Hypothalamus (tissue), 51 donors: ENCODE measurements at places on chromosomes 1 and 21.
A peak's percentile ranks its signal among the peaks of the same experiment; 100 is the strongest.

- DNase-seq: no peak
Observed at GRCh38 chr1:36888811-36889477, 145.4 kb downstream of the GRIK3 start.

- no peak for DNase-seq
Observed at GRCh38 chr1:10398278-10398733, 558 bp upstream of the PGD start.

- DNase-seq: no peak
Observed at GRCh38 chr21:35072960-35073359, 23.9 kb upstream of the RUNX1 start.

DNA sequence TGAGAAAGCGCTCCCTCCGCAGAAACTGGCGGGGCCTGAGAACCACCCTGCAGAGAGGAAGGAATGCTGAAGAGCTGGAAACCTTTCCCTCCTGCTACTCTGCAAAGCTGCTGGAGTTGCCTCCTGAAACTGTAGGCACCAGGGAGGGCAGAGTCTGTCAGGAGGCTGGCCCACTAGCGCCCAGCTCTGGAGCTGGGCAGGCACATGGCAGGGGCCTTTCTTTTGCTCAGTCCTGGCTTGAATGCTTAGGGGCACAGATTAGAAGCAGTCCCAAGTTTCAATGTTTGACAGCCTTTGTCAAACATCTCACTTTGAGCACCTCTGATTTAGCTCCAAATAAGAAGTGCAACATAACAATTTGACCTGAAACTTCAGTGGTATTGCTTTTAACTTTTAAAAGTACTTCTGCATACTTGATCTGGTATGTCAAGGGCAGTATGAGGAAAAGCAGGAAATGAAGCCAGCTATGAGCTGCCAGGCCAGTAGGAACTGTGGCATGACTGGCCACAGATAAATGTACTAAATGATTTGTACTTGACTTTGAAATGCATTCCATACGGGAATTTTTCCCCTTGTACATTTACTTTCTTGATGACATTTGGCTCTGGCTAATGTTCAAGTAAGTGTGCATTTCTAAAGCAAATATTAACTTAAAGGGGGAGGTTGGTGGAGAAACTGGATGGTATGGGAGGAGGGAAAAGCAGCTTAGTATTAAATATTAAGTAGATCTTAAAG, 7.2 kb downstream of the C1orf116 start:
- DNase-seq: no peak

DNA sequence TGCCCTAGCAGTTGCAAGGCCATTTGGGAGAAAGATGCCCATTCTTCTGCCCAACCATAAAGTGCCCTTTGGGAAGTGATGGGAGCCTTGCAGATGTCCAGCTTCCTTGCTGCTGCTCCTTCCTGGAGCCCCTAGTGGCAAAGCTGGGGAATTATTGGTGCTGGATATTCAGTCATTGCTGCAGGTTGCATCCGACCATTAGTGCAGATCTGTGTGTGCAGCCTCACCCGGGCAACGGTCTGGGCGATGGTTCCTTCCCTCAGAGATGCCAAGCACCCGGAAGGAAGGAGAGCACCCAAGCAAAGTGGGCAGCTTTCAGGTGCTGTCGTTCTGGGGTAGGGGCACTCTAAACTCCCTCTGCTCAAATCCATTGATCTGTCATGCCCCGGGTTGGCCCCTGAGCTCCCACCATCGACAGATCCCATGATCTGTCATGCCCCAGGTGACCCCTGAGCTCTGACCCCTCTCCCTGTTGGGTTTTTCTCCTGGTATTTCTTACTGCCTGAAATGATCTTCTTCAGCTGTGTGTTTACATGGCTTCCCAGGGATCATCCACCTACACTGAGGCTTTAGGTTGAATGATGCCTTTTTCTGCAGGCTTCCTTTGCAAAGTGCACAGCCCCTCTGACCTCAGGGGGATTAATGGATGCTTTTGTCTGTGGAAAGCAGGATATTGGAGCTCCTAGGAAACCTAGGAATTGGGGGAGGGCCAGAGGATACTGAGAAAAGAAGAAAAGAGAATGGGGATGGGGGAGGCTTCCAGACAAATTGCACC, 467.5 kb downstream of the PTPRU start:
- peak; percentile 5 for DNase-seq

DNA sequence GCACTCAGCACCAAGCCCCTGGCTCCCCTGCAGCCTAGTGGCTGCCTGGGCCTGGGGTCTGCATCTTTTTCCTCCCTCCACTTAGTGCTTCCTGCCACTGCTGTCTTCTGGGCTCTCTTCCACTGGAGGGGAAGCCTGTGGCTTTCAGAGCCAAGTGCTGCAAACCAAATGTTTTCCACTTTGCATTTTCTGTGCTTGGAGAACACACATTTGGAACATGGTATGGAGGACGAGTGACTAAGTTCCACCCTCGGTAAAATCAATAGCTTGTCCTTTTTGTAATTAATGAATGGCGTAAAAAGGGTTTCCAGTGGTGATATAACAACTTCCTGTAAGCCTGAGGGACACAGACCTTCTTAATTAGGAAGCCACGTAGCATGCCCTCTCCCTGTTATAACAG, 10.1 kb upstream of the GPR153 start:
- no peak for DNase-seq
